Cerebellar nuclear complex (tissue), 1 donor: ENCODE measurements at places on chromosomes 1 and 21.

GRCh38 chr1:79667848-79668696 is 661.5 kb upstream of the ADGRL4 start:
- no peak for DNase-seq

DNA sequence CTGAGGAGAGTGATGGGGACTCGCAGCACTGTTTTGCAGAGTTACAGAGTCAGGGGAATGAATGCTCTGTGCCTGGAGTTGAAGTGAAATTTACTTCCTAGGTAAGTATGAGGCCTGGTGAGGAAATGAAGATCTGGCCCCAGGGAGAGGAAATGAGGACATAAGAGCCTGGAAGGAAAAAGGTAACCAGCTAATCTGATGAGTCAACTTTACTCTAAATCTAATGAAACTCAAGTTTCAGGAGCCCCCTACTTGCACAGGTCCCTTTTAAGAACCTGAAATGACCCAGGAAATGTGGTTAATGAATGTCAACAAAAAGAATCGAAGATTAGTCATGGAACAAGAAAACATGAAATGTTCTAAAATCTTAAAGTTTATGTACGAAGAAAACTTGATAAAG is 599.0 kb downstream of the AGBL4 start:
- DNase-seq = no peak

DNA sequence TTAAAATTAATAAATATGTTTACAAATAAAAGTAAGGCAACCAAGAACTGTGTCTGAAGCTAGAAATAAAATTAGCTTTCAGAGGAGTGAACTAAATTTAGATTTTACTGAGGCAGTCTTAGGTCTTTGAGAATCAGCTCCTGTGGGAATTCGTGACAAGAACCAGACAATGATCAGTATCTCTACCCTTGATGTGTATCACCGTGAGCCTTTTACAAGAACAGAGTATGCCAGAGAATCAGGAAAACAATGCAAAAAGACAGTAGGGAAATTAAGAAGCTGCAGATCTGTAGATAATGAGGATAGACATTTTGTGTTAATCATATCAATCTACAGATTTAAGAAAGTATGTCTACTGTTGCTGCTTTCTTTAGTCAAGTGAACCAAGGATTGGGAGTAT is 351.0 kb downstream of the COL11A1 start:
- DNase-seq = no peak

GRCh38 chr1:81585371-81585770 is 215.4 kb upstream of the ADGRL2 start:
- no peak for DNase-seq

DNA sequence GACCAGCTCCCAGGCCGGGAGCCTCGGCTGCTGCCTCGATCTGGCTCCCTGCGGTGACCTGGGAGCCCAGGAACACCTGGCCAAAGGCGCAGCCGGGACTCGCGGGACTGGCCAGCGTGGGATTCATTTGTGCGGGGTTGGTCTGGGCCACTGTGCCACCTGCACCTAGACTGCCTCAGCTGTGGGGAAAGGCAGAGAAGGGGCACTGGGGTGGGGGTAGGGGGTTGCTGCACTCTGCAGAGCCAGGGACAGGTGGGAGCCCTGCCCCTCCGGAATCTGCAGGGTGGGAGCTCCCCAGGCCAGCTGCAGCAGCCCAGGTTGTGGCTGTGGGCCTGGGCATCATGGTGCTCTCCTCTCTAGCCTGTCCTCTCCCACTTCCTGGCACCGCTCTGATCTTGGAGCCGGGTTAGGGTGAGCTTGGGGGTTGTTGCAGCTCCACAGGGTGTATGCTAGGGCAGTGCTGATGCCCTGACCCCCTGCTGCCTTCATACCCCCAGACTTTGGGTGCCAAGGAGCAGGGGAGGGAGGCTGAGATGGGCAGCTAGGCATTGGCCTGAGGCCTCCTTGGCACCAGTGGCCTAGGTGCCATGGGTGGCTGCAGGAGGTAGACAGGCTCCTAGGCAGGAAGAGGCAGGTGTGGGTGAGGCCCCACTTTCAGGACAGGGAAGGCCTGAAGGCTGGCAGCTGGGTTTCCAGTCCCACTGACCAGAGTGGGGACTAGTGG is 57.5 kb upstream of the ETV3 start:
- no peak for DNase-seq

GRCh38 chr1:224430511-224431113 is 4.0 kb downstream of the WDR26 start:
- DNase-seq = no peak

DNA sequence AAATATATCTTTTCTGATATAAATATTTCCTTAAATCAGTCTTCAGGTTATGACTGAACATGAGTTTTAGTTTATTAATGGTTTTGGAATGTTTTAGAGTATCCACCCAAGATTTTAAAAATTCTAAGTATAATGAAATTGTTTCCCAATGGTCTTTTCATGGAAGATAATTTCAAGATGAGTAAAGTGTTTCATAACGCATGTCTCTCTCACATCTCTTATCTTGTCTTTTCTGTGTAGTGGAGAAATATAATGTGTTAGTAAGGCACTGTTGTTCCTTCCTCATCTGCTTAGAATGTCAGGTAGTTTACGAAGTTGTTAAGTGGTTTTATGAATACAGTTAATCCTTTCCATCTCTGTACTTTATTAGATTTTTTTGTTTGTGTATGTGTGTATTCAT is 49.6 kb downstream of the PLA2G4A start:
- no peak for DNase-seq

- DNase-seq = no peak
Observed at GRCh38 chr1:14742181-14742980, 143.9 kb downstream of the KAZN start.

DNA sequence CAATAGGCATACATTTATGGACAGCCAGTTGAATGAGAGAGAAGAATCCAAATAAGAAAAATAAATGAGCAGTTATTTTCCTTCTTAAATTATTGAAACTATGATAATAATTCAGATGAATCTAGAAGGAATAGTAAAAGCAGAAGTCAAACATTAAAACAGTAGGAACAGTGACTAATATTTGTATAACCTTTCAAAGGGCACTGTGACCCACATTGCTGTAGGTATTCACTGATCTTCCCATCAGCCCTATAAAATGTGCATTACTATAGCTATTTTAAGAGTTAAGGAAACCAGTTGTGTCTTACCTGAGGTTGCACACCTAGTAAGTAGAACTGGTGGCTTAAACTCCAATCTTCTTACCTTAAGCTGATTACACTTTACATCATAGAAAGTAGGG is 102.8 kb upstream of the ARTN start:
- no peak for DNase-seq

DNA sequence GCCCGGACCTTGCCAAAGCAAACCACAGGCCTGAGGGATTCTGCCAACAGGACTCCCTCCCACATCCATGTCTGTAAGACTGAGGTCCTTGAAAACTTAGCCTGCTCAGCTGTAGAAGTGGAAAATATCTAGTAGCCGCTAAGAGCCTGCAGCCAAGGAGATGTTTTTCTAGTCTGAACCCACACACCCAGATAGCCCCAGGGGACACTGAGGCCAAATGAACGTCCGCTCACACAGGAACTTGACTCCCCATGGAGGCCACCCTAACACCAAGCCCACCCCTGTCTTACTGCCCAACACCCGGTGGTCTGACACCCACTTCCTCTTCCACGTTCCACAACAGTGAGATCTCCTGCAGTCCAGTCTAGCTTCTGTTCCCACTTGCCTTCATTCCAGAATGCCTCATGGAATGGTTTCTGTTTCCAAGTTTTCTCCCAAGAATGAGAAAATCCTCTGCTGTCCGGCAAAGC is 174.8 kb downstream of the PLPP3 start:
- no peak for DNase-seq

DNA sequence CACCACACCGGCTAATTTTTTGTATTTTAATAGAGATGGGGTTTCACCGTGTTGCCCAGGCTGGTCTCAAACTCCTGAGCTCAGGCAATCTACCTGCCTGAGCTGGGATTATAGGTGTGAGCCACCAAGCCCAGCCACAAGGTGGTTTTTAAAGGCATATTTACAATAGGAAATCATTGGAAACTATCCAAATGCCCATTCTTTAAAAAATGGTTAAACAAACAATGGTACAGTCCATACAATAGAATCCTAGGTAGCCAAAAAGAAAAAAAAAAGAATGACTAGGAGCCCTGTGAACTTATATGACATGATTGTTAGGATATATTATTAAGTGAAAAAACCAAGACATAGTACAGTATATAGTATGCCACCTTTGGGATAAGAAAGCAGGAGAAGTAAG is 5.3 kb downstream of the ATP2B4 start:
- DNase-seq = no peak

- no peak for DNase-seq
Observed at GRCh38 chr1:13807209-13807608, 107.2 kb downstream of the PRDM2 start.

DNA sequence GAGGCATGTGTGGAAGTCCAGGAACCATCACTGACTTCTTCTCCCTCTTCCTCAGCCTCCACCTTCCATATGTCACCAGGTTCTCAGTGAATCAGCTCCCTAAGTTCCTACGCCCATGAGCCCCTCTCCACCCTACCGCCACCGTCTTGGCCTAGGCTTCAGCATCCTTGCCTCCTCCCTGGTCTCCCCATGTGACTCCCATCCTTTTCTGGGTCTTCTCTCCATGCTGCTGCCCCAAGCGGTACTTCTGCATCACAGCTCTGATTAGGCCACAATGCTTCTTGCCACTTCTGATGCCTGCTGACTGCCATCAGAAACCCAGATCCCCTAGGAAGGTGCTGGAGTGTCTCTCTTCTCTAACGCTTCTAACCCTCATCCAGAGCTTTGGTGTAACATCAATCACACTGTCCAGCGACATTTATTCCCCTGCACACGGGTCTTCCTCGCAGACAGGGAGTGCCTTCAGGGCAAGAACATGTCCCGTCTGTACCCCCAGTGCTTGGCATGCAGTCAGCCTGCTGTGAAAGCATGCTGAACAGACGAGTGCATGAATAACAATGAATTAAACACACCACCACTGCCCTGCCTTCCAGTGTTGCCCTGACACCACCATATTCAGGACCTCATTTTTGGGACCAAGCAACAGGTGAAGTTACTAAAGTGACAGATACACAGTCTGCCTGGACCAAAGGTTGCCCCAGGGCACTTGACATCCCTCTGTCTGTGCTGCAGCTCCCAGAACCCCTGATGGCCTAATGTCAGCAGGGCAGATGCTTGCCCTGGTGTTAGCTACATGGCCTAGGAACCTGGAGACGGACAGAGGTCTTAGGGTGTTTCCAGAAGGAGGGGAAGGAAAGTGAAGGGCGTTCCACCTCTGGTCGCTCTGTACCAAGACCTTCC is 158.7 kb upstream of the EDN2 start:
- DNase-seq = no peak

DNA sequence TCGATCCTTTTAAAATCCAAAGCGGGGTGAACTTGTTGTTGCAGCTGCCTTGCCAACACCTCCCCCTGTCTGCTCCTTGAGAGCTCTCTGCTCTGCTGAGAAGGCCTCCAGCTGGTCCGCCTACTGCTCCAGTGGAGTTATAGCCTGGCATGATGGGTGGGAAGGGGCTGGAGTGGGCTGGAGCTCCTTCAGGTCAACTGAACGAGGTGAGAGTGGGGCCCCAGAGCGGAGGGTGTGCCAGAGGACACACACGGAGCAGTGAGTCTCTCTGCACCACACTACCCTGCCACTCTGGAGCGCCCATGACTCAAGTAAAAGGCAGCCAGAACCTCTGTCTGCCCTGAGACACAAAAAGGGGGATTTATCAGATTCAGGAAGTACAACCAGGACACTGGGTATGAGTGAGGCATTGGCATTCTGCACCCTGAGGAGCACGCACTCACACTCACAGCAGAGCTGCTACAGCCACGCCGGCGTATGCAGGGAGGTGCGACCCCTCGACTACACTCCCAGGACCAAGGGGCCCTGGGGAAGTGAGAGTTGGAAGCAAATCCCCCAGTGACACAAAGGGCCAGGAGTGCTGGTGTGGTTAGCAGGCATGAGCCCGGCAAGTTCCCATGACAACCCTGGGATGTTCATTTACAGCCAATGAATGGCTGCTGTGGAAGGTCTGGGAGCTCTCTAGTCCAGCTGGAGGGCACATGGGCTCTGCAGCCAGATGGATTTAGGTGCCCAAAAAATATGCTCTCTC is 28.0 kb upstream of the EVA1B start:
- DNase-seq = no peak

DNA sequence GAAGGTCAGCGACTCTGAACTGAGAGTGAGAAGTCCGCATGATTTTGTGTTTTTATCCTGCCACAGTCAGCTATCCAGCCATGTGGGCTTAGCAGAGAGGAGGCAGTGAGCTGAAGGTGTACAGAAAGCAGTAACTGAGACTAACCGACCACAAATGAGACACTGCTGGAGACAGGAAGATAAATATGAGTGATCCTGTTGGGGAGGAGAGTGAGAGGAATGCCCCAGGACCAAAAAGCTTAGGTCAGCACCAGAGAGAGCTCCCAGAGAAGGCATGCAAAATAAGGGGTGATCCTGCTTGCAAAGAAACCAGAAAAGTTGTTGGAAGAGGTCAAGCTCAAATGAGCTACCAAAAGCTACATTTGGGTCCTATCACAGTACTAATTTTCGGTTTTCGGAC is 63.7 kb downstream of the HLCS start:
- DNase-seq = no peak

GRCh38 chr1:78370356-78370755 is 120.4 kb upstream of the PTGFR start:
- DNase-seq = no peak

DNA sequence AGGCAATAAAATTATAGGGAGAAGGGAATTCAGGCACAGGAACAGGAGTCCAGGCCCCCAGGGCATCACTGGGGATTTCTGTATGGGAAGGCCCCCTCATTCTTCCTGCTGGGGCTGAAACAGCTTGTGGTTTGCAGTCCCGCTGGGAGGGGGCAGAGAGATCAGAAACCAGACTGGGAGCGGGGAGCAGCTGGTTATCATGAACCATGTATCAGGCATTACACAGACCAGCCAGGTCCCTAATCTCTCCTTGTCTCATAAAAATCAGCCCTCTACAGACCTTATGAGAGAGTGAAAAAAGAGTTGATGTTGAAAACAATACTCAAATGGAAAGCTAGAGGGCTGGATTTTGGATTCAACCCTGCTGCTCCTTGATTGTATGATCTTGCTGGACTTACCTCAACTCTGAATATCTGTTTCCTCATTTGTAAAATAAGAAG is 93.4 kb upstream of the F3 start:
- no peak for DNase-seq

DNA sequence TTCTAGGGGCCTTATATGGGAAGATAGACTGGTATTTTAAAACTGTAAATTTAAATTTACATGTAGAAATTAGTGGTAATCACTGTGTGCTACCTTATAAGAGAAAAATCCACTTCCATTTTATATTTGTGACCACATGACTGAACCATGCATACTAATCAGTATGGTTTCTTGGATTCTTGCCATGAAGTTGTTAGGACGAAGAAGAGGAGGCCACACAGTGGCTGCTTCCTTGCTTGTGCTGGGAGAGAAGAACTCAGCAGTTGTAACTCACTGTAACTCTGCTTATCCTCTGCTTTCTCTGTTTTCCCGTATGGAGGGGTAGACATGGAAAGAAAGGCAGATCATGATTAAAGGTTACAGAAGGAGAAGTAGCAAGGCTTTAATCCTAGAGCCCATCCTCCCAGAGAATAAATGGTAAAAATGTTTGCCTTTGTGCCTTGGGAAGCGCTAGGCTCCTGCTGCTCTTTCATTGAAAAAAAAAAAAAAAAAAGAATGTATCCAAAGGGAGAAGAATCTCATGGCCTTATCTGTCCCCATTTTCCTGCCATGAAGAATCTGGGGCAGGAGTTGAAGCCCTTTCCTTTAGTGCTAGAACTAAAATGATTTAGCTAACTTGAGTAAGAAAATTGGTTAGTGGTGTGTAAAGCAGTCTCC is 32.4 kb downstream of the KCTD3 start:
- DNase-seq = no peak

- no peak for DNase-seq
Observed at GRCh38 chr1:2799811-2800663, 1.5 kb downstream of the TTC34 start.

- no peak for DNase-seq
Observed at GRCh38 chr1:179781962-179782361, 38.9 kb downstream of the FAM163A start.
